Amniotic stem cell (primary cell): ENCODE measurements at places on chromosomes 16 and 17.

GRCh38 chr16:86455640-86456039 is 54.7 kb upstream of the FOXF1 start:
- DNase-seq: no peak

GRCh38 chr16:89067677-89068443 is 25.8 kb upstream of the ACSF3 start:
- DNase-seq: no peak

GRCh38 chr16:63998-64913 is 8.2 kb downstream of the RHBDF1 start:
- DNase-seq: no peak

GRCh38 chr16:86992587-86992986 is 324.6 kb downstream of the C16orf95 start:
- DNase-seq: no peak

DNA sequence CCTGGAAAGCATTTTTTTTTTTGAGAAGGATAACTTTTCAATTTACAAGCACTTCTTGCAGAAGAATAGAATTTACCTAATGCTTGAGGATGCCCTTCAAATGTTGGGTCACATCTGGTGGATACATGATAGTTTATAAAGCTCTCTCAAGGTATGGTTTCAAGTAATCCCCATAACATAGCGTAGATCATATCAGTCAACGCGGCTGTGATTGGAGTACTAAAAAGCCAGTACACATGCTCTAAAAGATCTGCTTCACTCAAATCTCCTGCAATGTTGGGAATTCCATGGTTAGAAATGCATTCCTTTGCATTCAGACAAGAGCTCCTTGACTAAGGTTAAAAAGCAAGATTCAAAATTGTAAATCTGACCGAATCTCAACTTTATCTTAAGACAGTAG is 3.9 kb upstream of the KCNJ16 start:
- DNase-seq: no peak

GRCh38 chr16:88640498-88641247 is 2.3 kb downstream of the IL17C start:
- DNase-seq: no peak

DNA sequence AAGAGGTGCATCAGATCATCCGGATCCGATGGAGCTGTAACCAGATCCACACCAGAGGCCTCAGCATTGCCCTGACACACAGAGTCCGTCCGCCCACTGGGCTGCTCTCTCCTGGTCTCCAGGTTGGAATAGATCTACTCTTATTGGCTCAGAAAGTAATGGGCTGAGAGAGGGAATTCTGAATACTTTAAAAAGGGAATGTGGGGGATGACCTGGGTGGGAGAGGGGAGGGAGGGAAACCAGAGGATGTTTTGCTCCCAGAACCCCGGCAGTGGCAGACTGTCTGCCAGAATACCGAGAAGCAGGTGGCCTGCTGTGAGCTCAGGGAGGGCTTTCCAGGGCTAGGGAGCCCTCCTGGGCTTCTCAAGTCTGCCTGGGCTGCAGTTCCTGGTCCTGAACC is 126.5 kb downstream of the ENGASE start:
- no peak for DNase-seq

- DNase-seq: no peak
These were observed 329 bp downstream of the SMARCD2 start for GRCh38 chr17:63842173-63842539.

GRCh38 chr17:58006560-58006923 is 504 bp downstream of the SRSF1 start:
- peak; percentile 59 for DNase-seq

DNA sequence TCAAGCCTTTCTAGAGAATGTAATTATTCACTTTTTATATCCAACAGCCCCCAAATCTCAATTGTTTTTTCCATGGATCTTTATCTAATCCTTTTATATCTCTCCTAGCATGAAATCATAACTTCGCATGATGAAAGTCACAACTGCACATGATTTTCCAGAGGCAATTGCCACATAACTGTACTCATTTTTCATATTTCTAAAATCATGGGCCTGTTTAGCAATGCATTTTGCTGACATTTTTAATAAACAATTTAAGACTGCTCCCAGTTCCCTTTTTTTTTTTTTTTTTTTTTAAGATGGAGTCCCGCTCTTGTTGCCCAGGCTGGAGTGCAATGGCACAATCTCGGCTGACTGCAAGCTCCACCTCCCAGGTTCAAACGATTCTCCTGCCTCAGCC is 83.5 kb downstream of the VMP1 start:
- no peak for DNase-seq

DNA sequence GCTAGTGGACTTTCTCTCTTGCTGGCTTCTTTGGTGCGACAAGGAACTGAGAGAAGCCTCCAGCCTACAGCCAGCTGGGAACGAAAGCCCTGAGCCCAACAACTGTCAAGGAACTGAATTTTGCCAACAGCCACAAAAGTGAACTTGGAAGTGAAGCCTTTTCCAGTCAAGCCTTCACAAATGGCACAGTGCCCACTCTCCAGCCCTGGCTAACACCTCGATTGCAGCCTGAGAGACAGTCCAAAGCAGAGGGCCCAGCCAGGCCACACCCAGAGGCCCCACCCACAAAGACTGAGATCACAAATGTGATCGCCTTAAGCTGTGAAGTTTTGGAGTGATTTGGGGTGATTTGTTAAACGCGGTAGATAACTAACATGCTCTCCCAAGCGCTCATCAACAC is 244.6 kb upstream of the SDK2 start:
- DNase-seq: no peak

GRCh38 chr16:87836844-87837581 is 32.3 kb downstream of the SLC7A5 start:
- no peak for DNase-seq

DNA sequence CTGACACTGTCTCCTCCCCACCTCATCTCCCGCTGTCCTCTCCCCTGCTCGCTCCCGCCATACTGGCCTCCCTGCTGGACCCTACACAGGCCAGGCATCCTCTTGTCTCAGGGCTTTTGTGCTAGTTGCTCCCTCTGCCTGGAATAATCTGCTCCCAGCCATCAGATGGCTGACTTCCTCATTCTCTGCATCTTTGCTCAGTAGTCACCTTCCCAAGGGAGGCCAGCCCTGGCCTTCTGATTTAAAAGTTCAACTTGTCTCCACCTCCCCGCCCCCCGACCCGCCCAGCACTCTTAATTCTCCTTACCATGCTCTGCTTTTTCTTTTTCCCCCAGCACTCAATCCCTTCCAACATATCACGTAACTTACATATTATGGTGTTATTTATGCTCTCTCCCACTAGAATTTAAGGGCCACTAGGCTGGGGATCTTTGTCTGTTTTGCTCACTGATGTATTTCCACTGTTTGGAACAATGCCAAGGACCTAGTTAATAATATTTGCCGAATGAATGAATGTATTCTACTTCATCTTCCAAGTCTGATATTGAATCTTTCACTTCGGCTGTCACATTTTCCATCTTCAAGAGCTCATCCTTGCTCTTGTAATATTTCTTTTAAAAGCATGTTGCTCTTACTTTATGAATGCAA is 178.3 kb downstream of the CDK5R1 start:
- DNase-seq: no peak

DNA sequence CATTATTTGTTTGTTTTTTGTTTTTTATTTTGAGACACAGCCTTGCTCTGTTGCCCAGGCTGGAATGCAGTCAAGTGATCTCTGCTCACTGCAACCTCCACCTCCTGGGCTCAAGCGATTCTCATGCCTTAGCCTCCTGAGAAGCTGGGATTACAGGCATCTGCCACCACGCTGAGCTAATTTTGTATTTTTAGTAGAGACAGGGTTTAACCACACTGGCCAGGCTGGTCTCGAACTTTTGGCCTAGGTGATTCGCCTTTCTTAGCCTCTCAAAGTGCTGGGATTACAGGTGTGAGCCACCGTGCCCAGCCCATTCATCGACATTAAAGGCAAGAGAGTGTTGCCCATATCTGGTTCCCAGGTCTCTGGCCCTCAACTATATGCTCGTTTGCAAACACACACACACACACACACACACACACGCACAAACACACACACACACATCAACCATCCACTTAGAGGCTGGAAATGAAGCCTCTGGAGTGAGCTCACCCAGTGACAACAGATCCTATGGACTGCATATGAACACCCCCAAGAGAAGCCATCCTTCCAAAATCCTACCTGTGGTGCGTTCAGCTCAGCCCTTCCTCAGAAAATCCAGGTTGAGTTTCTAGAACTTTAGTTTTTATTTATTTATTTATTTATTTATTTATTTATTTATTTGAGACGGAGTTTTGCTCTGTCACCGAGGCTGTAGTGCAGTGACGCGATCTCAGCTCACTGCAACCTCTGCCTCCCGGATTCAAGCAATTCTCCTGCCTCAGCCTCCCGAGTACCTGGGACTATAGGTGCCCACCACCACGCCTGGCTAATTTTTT is 12.3 kb upstream of the SEPHS2 start:
- no peak for DNase-seq

DNA sequence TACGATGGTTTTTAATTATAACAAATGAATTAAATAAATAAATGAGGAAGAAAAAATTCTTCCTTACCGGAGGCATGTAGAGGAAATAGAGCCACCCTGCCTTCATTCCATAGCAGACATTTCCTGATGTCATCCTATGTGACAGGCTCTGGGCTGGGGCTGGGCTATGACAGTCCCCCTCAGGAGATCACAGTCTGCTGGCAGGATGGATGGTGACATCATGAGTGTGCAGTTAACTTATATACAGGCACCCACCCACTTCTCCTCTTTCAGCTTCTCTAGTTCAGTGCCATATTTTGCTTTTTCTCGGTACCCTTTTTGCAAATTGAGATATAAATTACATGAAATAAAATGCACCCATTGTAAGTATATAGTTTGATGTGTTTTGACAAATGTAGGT is 6.4 kb upstream of the CMTM3 start:
- no peak for DNase-seq

- no peak for DNase-seq
These were observed 10.1 kb upstream of the TEKT3 start for GRCh38 chr17:15351478-15351840.

- no peak for DNase-seq
These were observed 80.7 kb downstream of the TTC19 start for GRCh38 chr17:16080366-16080765.

DNA sequence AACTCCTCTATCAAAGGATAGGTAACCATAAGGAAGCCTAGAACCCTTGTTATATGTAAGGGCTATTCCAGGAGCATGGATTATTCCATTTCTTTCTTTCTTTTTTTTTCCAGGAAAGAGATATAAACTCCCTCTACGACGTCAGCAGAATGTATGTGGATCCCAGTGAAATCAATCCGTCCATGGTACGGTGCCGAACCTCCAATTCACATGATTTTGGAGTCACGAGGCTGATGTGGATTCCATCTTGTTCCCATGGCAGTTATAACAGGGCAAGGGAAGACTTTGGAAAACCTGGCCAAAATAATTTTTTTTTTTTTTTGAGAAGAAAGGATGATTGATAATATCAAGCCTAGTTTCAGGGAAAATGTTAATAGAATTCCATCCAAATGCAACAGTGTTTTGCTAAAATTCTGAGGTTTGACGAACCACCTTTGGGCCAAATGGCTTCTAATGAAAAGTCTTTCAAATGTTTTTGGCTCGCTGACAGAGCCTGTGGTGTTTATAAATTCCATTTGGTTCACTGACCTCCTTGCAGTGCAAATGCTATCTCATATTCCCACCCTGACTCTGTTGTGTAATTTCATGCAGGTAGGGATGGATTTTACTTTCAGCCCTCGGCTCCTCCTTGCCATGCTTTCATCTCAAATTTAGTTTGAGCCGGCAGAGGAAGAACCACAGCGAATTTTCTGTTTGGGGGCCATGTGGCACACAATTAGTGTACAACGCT is 90.0 kb downstream of the SDR42E1 start:
- DNase-seq: no peak

GRCh38 chr17:66407864-66408263 is 105.5 kb downstream of the PRKCA start:
- DNase-seq: no peak

DNA sequence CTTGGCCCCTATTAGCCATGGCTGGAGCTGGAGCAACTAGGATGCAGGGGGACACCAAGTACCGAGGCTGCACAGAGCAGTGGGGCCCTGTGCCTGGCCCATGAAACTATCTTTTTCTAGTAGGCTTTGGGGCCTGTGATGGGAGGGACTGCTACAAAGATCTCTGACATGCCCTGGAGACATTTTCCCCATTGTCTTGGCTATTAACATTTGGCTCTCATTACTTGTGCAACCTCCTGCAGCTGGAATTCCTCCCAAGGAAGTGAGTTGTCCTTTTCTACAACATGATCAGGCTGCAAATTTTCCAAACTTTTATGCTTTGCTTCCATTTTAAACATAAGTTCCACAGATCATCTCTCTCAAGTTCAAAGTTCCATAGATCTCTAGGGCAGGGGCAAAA is 174.7 kb upstream of the ANKFN1 start:
- DNase-seq: no peak

GRCh38 chr17:40086150-40087044 is 14.0 kb downstream of the NR1D1 start:
- no peak for DNase-seq

DNA sequence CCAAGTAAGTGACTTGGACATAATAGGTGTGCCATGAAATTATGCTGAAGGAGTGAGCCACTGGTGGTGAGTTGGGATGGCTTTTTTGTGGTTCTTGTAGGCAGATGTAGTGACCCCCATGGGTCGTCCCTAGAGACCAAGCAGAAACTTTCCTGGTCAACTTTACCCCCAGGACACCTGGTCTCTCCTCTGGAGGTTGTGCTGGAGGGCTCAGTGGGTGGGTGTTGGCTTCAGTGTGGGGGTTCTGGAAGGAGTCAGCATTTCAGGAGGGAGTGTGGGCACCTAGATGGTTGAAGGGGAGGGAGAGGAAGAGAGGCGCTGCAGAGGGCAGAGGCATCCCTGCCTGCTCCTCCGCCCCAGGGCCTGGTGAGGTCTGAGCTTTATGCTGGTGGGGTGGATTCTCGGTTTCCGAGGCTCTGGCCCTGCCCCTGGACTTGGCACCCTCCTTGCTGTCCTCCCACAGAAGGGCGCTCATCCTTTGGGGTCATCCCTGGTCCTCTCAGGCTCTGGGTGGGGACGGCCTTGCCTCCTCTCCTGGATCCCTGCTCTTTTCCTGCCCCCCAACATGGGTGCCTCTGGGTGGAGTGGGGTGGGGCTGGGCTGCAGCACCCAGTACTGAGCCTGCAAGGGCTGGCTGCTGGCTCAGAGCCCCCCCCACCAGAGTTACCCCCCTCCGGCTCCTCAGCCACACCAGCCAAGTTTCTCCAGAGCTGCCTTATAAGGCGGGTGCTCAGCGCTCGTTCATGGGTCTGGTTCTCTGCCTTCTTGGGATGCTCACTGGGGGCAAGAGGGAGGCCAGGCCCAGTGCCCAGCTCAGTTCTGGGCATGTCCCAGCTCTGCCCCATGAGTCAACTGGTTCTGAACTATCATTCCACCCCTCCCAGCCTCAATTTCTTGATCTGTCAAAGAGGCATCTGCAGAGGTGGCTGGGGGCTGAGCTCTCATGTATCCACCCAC is 266.8 kb downstream of the SEC14L1 start:
- DNase-seq: no peak

DNA sequence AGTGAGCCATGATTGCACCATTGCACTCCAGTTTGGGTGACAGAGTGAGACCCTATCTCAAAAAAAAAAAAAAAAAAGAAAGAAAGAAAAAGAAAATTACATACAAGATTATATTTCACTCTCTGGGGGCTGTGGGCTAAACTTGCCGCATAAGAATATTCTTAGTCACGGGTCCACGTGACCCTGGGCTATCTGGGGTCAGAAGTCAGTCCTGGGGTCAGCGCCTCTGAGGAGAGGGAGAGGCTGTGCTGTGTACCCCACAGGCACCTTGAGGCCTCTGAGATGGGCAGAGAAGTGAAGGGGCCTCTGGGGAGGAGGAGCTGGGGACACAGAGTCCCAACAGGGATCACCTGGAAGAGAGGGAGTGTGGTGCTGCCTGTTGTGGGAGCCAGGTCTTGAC is 5.8 kb upstream of the CD79B start:
- DNase-seq: no peak
